ENCODE measurements at places on chromosomes 2 and 18.

GRCh38 chr18:77658751-77659448 is 409.3 kb downstream of the GALR1 start:
- DNase-seq, result no peak

- no peak for DNase-seq
These were observed 376.1 kb downstream of the IRS1 start for GRCh38 chr2:226423498-226423960.

DNA sequence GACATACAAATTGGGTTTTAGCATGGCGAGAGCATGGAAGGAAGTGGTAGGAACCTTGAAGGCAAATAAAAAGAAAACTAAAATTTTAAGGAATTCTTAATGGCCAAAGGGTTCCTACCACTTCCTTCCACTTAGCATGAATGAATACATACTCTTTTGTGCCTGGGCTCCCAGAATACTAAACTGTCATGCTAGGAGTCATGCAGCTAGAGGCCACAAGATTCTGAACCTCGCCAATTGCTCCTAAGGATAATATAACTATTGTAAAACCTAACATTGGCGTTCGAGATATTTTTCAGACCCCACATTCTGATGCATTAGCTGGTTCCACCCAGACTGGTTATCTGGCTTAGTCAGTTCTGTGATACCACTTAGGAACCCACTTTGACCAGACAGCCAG is 38.6 kb upstream of the ARHGAP25 start:
- no peak for DNase-seq

DNA sequence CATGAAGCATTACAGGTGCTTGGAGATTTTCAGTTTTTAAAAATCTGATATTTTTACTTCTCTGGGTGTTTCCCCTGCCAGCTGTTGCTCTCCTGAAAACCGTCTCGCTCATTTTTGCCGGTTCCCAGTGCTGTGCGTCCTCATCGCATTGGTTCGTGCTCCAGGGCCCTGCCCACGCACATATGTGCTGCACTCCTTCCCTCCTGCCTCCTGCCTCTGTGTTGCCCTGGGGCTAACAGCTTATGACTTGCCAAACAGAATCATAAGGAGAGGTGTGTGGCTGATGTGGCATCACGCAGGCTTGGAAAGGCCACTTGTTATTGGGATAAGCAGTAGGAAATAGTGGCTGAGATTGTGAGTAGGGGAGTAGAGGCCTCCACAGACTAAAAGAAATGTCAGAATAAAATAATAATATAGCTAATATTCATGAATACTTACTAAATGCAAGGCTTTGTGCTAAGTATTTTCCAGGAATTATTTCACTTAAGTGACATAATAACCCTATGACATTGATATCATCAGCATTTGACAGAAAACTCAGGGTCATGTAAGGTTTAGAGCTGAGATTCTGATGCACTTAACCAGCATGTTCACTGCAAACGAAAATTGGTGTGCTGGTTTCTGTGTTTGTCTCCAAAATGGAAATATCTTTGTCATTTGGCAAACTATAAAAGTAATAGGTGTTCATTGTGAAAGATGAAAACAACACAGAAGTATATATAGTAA is 53.5 kb downstream of the SLC4A1AP start:
- DNase-seq, result no peak

- DNase-seq, result peak; percentile 69
These were observed 68.0 kb downstream of the ZFP36L2 start for GRCh38 chr2:43158259-43158880.

DNA sequence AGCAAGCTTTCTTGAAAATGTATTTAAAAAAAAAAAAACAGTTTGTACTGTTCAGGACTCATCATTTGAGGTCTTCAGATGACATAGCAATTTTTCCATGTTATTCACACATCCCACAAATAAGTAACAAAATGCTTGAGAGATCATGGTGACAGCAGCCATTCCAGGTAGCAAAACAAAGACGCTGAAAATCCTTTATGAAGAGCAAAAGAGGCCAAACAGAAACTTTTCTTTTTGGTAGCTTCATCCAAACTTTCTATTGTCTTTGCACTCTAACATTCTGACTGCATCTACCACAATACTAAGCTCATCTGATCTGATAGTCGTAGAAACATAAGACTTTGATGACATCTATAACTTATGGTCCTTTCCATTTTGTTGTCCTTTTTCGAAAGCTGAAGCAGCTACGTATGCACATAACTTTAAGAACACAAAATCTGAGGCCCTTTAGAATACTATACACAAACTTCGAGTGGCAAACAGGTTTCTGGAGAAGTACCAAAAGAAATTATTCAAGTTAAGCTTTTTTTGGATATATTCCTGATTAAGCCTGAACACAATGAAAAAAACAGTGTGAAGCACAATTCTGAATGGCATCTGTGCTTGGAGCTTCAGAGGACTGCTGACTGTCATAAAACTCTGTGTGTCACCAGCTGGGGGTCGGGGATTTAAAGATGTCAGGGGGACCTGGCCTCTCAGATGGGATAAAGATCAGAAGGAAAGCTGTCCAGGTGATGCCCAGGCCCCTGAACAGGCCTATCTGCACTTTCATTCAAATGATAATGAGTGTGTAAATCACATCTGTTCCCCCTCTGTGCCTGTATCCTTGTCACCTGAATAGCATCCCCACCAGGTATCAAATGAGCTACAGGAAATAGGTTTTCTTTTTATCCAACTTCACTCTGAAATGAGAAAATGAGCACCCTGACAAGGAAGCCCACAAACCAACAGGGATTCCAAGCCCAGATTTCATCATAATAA is 75.8 kb downstream of the ZEB2 start:
- DNase-seq, result no peak

GRCh38 chr2:43648994-43649701 is 12.1 kb downstream of the PLEKHH2 start:
- no peak for DNase-seq

DNA sequence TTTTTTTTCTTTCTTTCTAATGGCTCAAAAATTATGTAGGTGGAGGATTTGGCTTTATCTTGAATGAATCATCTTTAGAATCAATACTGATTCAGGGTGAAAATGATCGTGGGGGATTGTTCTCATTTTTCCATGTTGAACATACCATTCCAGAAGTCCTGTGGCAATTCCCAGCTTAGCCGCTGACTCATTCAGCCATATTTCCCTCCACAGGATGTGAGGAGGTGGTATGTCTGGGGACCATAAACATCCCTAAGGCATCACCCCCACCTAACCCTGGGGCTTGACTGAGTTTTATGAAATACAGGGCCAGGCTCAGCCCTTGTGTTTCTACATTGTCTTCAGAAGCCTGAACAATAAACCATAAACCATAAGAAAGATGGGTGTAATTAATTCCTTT is 92.7 kb upstream of the FN1 start:
- peak; percentile 85 for DNase-seq

GRCh38 chr2:210899131-210899530 is 342.7 kb downstream of the CPS1 start:
- no peak for DNase-seq

GRCh38 chr18:74251297-74252038 is 40.3 kb downstream of the CYB5A start:
- DNase-seq, result peak; percentile 76

DNA sequence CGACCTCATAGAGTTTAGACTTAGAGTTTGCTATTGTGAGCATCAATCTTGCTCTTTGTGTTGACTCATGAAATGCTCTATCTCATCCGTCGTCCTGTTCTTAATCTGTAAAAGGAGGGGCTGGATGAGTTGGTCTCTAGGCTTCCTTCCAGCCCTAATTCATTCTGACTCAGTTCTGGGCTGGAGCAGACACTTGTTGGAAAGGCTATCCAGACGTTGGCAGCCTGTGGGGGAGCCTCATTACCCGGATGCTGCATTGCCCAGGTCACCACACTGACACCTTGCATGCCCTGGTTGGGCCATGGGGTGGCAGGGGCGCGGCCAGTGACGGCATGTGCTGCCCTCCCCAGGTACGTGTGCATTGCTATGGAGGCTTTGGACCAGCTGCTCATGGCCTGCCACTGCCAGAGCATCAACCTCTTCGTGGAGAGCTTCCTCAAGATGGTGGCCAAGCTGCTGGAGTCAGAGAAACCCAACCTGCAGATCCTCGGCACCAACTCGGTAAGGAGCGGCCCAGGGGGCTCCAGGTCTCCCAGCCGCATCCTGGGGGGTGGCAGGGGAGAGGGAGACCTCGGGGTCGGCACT is 61.5 kb downstream of the EFR3B start:
- peak; percentile 63 for DNase-seq

DNA sequence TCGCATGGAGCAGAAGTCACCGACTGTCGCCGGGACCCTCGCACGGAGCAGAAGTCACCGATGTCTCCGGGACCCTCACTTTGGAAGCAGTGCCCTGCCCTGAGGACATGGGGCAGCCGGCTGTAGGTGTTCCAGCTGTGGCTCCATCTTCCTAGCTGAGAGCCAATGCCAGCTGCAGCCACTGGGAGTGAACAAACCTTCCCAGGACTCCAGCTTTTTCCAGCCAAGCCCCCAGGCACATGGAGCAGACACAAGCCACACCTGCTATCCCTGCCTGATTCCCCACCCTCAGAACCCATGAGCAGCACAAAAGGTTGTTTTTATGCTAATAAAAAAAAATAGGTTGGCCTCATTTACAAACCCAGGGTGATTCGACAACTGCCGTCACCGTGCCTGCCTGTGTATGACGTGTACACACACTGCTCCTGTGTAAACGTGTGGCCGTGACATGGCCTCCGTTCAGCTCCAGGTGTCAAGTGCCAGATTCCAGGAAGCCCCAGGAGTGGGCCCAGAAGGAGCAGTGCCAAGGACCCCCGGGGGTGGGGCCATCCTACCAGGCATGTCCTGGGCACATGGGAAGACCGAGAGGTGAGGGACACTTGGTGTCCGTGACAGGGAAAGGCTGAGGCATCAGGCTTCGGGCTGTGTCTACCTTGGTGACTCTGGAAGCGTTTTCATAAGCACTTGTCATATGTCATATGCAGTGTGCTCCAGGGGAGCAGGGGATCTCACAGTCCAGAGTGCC is 91.5 kb downstream of the EIPR1 start:
- DNase-seq, result no peak

DNA sequence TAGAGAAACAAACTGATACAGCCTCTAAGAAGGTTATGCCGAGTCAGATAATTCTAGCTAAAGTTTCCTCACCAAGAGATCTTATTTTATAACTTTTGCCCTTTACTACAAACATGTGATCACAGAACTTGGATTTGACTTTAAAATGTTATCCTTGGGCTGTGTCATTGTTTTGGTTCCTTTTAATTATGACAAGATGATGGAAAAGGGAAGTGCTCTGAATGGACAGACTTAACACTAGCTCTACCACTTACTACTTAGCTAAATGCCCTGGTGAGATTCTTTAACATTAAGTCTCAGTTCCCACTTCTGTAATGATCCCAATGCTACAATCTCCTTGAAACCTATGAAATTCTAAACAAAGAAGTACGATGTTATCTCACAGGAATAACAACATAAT is 69.9 kb downstream of the RTTN start:
- DNase-seq, result no peak

DNA sequence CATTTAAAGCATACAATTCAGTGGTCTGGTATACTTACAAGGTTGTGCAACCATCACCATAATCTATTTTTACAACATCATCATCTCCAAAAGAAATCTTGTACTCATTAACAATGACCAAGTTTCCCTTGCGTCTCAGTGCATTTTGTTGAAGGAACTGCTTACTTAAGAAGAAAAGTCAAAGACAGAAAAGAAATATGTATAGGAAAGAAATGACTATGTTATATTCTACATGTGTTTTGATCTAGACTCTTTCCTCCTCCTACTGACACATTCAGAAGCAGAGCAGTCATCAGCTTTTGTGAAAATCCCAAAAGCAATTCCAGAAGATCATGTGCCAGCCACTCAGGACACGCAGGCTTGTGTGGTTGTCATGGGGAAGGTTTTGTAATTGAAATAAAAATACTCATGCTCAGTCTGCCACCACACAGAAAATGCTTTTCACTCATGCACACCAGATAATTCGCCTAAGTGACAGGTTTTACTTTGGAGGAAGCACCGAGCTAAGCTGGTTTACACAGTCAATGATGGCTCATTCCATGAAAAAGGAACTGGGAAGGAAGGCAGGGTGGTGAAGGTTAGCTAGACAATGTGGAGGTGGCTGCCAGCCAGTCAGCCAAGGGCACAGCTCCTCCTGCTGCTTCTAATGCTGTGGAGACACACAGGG is 158.5 kb upstream of the REV1 start:
- DNase-seq, result no peak

DNA sequence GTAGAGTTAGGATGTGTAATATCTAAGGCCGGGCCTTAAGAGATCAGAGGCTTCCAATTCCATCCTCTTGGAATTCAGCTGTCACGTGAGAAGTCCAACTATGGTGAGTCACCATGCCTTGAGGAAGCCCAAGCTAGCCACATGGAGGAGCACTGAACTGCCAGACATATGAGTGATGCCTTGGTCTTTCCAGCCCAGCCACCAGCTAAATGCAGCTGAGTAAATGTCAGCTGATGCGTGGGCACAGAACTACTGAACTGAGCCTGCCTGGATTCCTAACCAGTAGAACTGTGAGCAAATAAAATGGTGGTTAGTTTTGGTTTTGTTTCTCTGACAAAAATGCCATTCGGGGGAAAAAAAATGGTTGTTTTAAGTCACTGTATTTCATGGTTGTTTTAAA is 153.7 kb upstream of the SERTAD2 start:
- peak; percentile 84 for DNase-seq

DNA sequence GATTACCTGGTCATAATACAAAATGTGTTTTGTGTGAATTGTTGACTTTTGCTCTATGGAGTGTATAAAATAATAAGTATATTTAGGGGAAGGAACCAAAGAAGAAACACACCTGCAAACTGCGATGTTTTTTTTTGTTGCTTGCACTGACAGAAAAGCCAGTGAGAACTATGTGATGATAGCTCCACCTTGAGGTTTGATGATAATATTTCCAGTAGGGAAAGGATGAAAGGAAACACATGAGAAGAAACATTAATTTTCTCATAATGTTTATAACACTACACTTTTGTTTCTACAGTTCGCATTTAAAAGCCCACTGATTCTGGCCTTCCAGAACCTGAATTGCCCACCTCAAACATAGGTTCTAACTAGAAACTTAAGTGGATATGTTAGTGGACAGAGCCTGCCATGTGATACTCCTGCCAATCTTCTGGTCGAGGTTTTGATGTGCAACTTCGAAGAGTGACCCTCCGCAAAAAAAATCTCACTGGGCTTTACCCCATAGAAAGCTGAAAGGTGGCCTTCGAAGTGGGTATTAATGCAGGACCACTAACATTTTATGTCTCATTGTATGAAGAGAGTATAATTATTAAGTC is 476.4 kb upstream of the SPHKAP start:
- peak; percentile 21 for DNase-seq

DNA sequence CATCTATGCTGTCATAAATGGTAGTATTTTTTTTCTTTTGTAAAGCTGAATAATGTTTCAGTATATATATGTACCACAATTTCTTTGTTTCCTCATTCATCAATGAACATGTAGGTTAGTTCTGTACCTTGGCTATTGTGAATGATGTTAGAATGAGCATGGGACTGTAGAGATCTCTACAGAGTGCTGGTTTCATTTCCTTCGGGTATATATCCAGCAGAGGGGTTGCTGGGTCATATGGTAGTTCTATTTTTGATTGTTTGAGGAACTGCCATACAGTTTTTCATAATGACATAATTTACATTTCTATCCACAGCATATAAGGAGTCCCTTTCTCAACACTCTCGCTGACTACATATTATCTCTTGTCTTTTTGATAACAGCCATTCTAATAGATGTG is 243.5 kb downstream of the CDH7 start:
- DNase-seq, result no peak

- DNase-seq, result no peak
These were observed 56.2 kb downstream of the CAVIN2 start for GRCh38 chr2:191790737-191791136.

- no peak for DNase-seq
These were observed 203.5 kb downstream of the LPIN1 start for GRCh38 chr2:11949732-11950523.

- DNase-seq, result no peak
These were observed 9.7 kb downstream of the CTAGE1 start for GRCh38 chr18:22408059-22408458.
